Astrocyte of the spinal cord (primary cell): ENCODE measurements at places on chromosomes 3 and 15.

DNA sequence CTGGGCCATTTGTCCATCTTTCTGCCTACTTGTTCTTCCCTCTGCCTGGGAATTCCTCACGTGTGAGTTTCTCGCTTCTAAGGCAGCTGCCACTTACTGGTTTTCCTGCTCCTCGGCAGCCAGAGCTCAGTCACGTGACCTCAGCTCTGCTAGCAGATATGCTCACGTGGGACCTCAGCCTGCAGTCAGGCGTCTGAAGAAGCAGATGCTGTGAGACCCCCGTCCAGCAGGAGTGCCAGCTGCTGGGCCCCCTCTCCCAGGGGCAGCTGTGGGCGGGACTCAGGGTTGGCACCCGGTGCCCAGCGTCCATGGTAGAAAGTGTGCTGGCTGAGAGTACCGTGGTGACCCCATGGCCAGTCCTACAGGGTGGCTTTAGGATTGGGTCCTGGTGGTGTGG lies 161.3 kb upstream of the TLE3 start:
- DNase-seq = peak; percentile 48

GRCh38 chr15:100918690-100919480 lies at the start of gene LRRK1:
TSS of gene LRRK1 (plus strand) at chr15:100919357. CDS start at chr15:100924633, 5,276 bp downstream.
- DNase-seq = peak; percentile 57

- DNase-seq = no peak
These were observed 8.3 kb downstream of the GHRL start for GRCh38 chr3:10284496-10284895.

DNA sequence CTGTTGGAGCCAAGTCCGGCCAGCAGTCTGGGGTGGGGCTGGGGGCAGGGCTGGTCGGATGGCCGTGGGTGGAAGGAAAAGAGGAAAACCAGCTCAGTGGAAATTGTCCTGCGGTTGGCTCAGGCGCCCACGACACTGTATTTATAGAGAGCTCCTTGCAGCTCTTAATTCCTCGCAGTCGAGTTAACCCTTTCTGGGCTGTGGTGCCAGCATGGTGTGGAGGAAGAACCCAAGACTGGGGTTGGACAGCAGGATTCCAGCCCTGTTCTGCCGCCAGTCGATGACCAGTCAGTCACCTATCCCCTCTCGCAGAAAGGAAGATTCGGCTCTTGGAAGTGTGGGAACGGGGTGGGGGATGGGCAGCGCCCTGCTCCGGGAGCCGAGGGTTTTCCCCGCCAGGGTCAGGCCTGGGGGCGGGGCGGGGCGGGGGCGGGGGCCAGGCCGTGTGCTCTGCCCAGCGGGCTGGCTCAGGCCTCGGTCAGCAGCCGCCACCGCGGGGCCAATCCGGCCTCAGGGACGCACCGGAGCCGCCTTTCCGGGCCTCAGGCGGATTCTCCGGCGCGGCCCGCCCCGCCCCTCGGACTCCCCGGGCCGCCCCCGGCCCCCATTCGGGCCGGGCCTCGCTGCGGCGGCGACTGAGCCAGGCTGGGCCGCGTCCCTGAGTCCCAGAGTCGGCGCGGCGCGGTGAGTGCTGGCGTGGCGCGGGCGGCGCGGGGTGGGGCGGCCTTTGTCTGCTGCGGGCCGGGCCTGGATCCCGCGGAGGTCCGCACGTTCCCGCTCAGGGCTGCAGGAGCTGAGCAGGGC lies at the start of gene CD276:
TSS of gene CD276 (plus strand) at position 607 of the 804 bp plus-strand sequence. CDS start 15,257 bp downstream, outside the sequence.
- DNase-seq = peak; percentile 62

- no peak for DNase-seq
These were observed 23.2 kb downstream of the SENP8 start for GRCh38 chr15:72141171-72142084.

DNA sequence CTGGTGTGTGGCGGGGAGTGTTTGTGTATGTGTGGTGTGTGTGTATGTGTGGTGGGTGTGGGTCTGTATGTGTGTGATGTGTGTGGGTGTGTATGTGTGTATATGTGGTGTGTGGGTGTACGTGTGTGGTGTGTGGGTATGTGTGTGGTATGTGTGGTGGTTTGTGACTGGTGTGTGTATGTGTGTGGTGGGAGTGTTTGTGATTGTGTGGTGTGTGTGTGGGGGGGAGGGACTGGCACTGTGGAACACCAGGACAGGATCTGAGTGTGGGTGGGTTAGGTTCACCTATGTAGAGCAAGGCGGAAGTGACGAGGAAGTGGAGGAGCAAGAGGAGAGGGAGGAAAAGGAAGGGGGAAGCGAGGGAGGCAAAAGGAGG lies 510.8 kb downstream of the SHQ1 start:
- no peak for DNase-seq

DNA sequence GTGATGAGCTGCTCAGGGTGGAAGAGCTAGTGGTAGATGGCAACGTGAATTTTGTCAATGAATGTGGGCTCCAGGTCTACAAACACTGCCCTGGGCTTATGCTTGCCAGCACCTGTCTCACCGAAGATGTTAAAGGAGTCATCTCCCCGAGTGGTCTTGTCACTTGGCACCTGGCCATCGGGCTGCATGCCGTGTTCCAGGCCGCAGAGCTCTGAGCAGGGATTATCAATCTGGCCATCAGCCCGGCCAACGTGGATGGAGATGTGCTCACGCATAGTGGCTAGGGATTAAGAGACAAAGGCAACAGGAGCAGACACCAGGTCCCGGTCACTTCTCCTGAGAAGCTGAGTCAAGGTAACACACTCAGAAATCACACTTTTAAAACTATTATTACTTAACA lies 54.8 kb upstream of the ACTC1 start:
- DNase-seq = no peak

GRCh38 chr3:13707456-13707855 lies 158.5 kb downstream of the FBLN2 start:
- no peak for DNase-seq

GRCh38 chr3:15117011-15117410 lies 18.1 kb upstream of the RBSN start:
- no peak for DNase-seq

GRCh38 chr3:196232154-196232881 lies 16.0 kb downstream of the SLC51A start:
- no peak for DNase-seq

GRCh38 chr3:129855832-129856419 lies 37.6 kb downstream of the TMCC1 start:
- DNase-seq = peak; percentile 74

DNA sequence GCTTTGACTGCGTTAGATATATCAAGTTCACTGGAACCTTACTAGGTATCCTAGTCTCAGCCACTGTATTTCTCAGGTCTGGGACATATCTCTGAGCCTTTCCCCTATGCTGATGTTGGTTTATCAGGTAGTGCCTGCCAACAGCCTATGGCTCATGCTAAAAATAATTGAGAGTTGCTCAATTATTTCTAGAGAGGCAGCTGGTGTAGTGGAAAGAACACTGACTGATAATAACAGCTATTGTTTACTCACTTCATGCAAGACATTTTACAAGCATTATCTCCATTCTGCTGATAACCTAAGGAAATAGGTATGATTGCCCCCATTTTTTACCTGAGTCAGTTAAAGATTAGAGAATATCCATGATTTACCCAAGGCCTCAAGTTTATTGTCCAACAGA lies 231.4 kb downstream of the LRRN1 start:
- DNase-seq = no peak

DNA sequence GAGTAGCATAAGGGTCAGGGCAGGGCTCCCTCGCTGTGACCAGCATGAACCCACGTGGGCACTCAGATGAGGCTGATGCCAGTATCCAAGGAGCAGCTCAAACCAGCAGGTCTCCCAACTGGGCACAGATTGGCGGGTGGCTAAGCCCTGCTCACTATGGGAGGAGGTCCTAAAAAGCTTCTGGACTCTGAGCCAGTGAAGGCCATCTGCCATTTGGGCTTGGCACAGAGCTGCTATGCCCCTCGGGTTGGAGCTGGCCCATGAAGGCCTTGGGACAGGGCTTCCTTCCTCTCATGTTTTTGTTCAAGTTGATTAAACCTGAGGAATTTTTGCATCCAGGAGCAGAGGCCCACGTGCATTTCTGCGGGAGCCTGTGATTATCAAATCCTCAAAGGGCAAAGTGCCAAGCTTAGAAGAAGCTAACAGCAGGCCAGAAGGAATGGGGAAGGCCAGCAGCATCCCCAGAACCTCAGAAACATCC lies 4.3 kb upstream of the STRA6 start:
- DNase-seq = peak; percentile 55

- peak; percentile 26 for DNase-seq
These were observed 10.8 kb upstream of the RASA2 start for GRCh38 chr3:141476033-141476432.

- no peak for DNase-seq
These were observed 96.3 kb upstream of the ALDH1A3 start for GRCh38 chr15:100783291-100783690.

- DNase-seq = no peak
These were observed 100.7 kb downstream of the MEX3B start for GRCh38 chr15:81945014-81945615.

GRCh38 chr3:122609798-122610559 lies 32.5 kb downstream of the PARP15 start:
- peak; percentile 87 for DNase-seq

DNA sequence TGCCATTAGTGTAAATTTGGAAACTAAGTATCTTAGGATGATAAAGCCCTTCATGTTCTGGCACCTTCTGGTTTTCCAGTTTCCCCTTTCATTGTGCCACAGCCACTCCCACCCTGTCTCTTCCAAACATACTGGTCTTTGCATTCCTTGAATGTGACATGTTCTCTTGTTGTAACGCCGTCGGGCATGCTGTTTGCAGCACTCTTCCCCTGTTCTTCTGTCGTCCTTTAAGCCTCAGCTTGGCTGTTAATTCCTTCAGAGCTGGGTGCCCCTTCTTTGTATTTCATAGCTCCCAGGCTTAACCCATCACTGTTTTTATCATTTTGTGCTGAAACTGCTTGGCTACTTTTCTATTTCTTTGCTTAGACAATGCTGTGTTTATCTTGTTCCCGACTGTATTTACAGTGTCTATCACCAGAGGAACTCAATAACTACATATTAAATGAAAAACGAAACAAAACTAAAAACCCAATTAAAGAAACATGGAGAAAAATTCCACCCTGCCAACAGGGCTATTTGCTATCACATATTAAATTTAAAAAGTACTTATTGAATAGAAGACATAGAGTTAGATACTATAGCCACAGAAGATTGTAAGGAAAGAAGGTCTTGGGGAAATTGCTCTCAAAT lies 95.4 kb upstream of the KCNAB1 start:
- peak; percentile 7 for DNase-seq

DNA sequence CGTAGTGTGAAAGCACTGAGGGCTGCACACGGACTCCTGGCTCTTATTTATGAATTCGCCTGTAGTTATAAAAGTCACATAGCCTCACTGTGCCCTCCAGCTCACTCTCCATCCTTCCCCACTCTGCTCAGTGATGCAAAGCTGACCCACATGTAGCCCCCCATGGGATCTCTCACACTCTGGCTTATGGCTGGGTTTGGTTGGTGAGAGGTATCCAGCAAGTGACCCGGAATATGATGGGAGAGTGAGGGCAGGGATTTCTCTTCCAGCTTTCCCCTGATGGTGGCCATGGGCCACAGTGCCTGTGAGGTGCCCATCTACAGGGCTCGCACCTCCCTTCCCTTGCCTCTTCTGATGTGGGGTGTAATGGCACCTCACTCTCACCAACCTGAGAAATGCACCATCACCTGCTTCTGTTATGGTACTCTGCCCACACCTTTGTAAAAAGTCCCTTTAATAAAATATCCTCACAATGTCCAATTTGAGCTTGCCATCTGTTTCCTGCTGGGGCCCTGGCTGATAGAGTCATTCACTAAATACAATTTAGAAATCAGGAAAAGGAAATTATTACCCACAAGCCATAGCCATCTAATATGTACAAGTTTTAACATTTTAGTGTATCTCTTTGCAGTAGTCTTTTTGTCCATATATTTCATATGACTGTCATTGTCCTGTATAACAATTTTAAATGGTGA lies 93.6 kb downstream of the SCN11A start:
- DNase-seq = no peak

DNA sequence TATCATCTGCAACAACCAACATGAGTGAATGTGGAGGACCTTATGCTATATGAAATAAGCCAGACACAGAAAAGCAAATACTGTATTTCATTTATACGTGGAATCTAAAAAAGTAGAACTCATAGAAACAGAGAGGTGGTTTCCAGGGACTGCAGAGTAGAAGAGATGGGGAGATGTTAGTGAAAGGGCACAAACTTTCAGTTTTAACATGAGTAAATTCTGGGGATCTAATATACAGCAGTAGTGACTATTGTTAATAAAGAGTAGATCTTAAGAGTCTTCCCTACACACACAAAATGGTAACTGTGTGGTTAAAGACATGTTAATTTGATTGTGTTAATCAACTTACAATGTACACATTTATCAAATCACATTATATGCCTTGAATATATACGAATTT lies 20.9 kb upstream of the MELTF start:
- no peak for DNase-seq

GRCh38 chr3:12590096-12590495 lies 33.2 kb downstream of the MKRN2 start:
- DNase-seq = no peak

GRCh38 chr3:66312039-66312438 lies 91.2 kb downstream of the SLC25A26 start:
- no peak for DNase-seq

DNA sequence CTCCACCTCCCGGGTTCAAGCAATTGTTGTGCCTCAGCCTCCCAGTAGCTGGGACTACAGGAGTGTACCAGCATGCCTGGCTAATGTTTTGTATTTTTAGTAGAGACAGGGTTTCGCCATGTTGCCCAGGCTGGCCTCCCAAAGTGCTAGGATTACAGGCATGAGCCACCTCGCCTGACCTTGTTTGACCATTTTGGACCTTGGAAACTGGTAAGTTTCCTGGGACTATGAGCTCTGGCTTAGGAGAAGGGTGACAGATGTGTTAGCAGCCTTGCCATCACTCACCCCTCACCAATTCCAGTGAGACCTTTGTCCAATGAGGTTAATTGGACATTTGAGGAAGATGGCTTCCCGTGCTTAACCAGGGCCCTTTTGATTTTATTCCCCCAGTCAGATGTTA lies 19.9 kb downstream of the DNASE1L3 start:
- DNase-seq = no peak

GRCh38 chr3:72848703-72849081 lies 447 bp upstream of the SHQ1 start:
- DNase-seq = no peak

DNA sequence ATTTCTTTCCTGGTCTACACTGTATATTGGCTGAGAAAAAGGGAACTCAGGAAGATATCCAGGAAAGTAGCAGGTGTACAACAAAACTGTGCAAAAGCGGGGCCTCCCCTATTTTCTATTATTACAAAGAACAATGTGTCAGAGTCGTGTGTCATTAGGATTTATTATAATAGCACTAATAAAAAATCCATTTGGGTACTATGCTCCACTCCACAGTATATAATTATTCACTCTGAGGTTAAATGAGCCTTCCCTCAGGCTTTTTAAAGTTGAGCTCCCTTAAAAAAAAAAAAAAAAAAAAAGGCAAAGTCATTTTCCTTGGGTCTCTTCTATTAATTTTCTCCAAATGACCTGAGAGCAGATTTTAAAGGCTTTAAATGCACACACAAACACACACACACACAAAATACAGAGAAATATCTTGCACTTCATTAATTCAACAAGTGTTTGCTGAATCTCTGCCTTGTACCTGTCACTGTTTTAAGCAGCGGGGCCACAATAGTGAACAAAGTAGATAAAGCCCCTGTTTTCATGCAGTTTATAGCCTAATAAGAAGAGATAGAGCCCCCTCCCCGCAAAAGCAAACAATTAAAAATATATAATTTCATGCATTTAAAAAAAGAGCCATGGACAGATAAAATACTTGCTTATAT lies 1.3 kb upstream of the DPP8 start:
- DNase-seq = no peak
